ENCODE measurements at places on chromosomes 7 and 10. TPM values are rescaled to one million over a fixed set of nuclear protein-coding genes. Genes with fewer than 3 reads are reported as not detected.

Gene TMEM196
- not detected for total RNA-seq

Gene C10orf62
- not detected for total RNA-seq

GRCh38 chr7:47413526-47414341 lies 168.2 kb downstream of the TNS3 start:
- H3K27ac ChIP-seq, result no peak overlapping the region
- H3K4me3 ChIP-seq, result no peak overlapping the region
- DNase-seq, result no peak
- H3K36me3 ChIP-seq, result no peaks in the 10 kb centered on the region
- peaks cover 4% of the 10 kb centered on the region for H3K27me3 ChIP-seq

GRCh38 chr10:79361726-79362397 lies 14.6 kb downstream of the PPIF start:
- H3K4me3 ChIP-seq, result no peak overlapping the region
- H3K4me1 ChIP-seq, result peaks cover 18% of the 10 kb centered on the region
- peak overlapping the region; percentile 5 for H3K27ac ChIP-seq
- no peak for DNase-seq
- H3K36me3 ChIP-seq, result peaks cover 4% of the 10 kb centered on the region

Gene PRXL2A
- 1.5 TPM for total RNA-seq

DNA sequence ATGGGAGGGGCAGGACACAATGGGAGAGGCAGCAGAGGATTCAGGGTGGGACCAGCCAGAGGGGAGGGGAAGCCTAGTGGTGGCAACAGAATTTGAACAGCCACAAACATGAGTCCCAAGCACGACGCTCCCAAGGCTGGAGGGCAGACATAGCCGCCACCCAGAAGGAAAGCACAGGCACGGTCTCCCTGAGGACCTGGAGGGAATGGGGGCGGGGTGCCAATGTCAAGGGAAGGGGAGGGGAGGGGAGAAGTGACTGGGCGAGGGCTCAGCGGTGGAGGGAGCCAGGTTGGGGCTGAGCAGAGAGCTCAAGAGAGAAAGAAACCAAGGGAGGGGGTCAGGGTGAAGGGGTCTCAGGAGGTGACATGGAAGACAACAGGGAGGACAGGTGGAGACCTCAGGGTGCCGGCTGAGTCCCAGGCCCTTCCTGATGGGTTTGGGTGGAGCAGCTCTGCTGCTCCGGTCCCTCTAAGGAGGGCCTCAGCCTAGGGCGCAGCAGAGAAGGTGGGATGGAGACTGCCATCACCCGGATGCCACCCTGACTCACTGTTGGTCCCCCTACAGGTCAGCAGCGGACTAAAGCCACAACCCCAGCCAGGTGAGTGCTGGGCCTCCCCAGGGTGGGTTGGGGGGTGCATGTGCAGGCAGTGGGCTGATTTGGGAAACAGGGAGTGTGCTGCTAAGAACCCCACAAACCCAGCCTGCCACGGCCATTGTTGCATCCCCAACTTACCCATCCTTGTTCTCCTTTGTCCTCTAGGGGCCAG lies 24.2 kb downstream of the PILRA start:
- DNase-seq, result no peak
- H3K36me3 ChIP-seq, result no peaks in the 10 kb centered on the region
- peaks cover 21% of the 10 kb centered on the region for H3K4me1 ChIP-seq
- peaks cover 1% of the 10 kb centered on the region for H3K27me3 ChIP-seq
- no peak overlapping the region for H3K27ac ChIP-seq

Gene LHFPL3
- total RNA-seq, result not detected

- no peak overlapping the region for H3K27ac ChIP-seq
- H3K27me3 ChIP-seq, result peaks cover 80% of the 10 kb centered on the region
- no peak for DNase-seq
- H3K4me1 ChIP-seq, result no peaks in the 10 kb centered on the region
- H3K36me3 ChIP-seq, result peaks cover 3% of the 10 kb centered on the region
These were observed 7.8 kb upstream of the TBX20 start for GRCh38 chr7:35261476-35262285.

GRCh38 chr10:95741807-95742467 lies 14.0 kb upstream of the ENTPD1 start:
- no peak for DNase-seq
- H3K27ac ChIP-seq, result no peak overlapping the region
- no peaks in the 10 kb centered on the region for H3K36me3 ChIP-seq

GRCh38 chr10:84367256-84367655 lies 38.9 kb downstream of the CCSER2 start:
- H3K36me3 ChIP-seq, result peaks cover 3% of the 10 kb centered on the region
- H3K4me1 ChIP-seq, result peaks cover 40% of the 10 kb centered on the region
- H3K27ac ChIP-seq, result peak overlapping the region; percentile 59
- H3K27me3 ChIP-seq, result no peaks in the 10 kb centered on the region
- H3K4me3 ChIP-seq, result peak overlapping the region; percentile 45
- no peak for DNase-seq

DNA sequence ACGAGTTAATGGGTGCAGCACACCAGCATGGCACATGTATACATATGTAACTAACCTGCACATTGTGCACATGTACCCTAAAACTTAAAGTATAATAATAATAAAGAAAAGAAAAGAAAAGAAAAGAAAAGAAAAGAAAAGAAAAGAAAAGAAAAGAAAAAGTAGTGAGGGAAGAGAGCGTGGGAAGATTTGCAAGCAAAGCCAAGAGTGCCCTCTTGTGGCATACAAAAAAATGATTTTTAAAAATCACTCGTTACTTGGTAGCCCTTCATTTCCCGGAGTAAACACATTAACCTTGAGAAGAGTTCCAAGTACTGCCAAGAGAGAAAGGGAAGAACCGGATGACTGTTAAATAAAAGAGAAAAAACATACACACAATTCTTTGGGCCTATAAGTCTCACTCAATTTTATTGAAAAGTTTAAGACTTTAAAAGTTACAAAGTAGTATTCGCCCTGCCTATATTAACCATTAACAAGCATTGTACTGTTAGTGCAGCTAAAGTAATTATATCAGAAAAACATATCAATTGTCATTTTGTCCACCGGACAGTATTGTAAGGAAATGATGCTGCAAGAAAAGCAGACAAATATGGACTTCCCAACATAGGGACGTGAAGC lies 6.2 kb upstream of the CH25H start:
- H3K27ac ChIP-seq, result no peak overlapping the region
- H3K27me3 ChIP-seq, result peaks cover 23% of the 10 kb centered on the region
- H3K4me1 ChIP-seq, result peaks cover 6% of the 10 kb centered on the region
- DNase-seq, result no peak
- no peaks in the 10 kb centered on the region for H3K36me3 ChIP-seq
- no peak overlapping the region for H3K4me3 ChIP-seq

DNA sequence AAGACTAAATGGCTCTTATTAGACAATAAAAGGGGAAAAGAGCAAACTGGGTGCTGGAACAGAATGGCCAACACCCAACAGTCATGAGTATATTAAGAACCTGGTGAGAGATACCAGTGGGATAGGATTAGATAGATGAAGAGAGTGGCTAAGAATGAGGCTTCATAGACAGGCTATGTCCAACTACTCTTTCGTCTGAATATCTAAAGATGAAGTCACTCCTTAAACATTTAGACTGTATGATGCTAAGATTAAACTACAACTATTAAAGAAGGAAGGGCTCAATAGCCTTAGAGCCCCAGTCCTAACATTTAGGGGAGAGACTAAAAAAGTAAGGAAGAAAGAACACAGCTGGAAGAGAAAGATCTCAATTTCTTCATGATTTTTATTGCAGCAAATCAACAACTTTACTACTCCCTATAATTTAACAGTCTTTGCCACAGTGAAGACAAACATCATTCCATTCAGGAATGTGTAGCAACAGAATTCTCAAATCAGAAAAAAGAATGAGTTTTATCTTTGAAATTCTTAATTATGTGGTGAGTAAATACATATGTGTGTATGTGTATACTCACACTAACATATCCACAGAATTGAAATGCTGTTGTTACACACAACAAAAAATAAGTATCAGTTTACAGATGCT lies 45.6 kb downstream of the CACNA2D1 start:
- no peaks in the 10 kb centered on the region for H3K4me1 ChIP-seq
- DNase-seq, result no peak
- H3K27ac ChIP-seq, result no peak overlapping the region
- H3K27me3 ChIP-seq, result no peaks in the 10 kb centered on the region
- H3K36me3 ChIP-seq, result no peaks in the 10 kb centered on the region
- H3K4me3 ChIP-seq, result no peak overlapping the region

DNA sequence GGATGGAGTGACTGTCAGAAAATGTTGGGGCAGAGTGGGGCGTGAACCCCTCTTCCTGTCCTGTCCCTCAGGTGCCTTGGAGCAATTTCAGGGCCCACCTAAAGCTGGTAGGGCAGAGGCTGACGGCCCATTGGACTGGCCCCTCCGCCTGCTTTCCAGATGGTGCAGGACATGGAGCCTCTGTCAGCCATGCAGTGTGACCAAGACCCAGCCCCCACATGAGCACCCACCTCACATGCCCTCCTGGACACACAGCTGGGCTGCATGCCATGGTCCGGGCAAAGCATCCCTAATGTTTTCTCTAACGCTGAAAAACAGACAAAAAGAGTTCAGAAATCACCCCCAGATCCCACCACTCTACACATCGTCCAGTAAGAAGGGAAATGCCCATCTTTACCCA lies 51.3 kb upstream of the PSAP start:
- peaks cover 2% of the 10 kb centered on the region for H3K4me1 ChIP-seq
- H3K4me3 ChIP-seq, result no peak overlapping the region
- H3K36me3 ChIP-seq, result no peaks in the 10 kb centered on the region
- no peak overlapping the region for H3K27ac ChIP-seq

GRCh38 chr7:102913826-102914225 lies 1.0 kb downstream of the LRRC17 start:
- no peak overlapping the region for H3K27ac ChIP-seq
- H3K27me3 ChIP-seq, result peaks cover 11% of the 10 kb centered on the region
- peaks cover 3% of the 10 kb centered on the region for H3K36me3 ChIP-seq
- DNase-seq, result no peak
- no peaks in the 10 kb centered on the region for H3K4me1 ChIP-seq
- H3K4me3 ChIP-seq, result no peak overlapping the region

DNA sequence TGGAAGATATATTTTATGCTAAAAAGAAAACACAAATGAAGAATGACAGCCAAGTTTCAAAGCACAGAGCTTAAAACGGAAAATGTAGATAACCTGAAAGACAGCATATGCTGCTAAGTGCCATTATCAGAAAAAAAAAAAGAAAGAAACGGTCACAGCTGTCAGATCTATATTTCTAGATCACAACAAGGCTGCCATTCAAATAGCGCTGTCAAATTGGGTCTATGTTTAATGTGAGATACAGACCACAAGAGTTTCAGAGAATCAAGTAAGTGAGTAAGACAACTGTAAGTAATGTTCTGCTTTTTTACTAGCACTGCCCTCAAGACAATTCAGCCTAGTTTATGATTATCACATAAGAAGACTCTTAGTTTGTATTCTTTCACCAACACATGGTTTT lies 66.1 kb upstream of the RNF148 start:
- no peak for DNase-seq
- no peak overlapping the region for H3K4me3 ChIP-seq
- no peak overlapping the region for H3K27ac ChIP-seq
- no peaks in the 10 kb centered on the region for H3K27me3 ChIP-seq

DNA sequence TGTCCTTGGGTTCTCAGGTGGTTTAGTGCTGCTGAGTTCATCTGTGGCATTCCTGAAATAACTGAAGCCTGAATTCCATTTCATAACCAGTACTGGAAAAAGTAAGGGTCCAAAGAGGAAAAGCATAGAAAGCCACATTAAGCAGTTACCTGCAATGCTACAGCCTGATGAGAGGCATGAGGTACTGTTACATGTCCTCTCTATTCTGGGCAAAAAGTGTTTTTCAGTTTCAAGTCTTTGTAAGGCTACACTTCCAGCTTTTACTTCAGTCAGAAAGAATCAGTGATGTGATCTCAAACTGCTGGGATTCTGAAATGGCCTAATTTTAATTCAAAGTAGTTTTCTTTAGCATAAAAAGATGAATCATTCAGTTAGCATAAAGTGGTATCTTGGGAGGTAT lies 369.5 kb downstream of the PHF14 start:
- no peak for DNase-seq
- H3K27me3 ChIP-seq, result peaks cover 34% of the 10 kb centered on the region
- no peak overlapping the region for H3K4me3 ChIP-seq
- no peak overlapping the region for H3K27ac ChIP-seq
- H3K36me3 ChIP-seq, result no peaks in the 10 kb centered on the region

Gene PLEKHS1
- total RNA-seq, result not detected

Gene GDF10
- total RNA-seq, result 0.17 TPM

Gene CDCA7L
- 5.9 TPM for total RNA-seq

DNA sequence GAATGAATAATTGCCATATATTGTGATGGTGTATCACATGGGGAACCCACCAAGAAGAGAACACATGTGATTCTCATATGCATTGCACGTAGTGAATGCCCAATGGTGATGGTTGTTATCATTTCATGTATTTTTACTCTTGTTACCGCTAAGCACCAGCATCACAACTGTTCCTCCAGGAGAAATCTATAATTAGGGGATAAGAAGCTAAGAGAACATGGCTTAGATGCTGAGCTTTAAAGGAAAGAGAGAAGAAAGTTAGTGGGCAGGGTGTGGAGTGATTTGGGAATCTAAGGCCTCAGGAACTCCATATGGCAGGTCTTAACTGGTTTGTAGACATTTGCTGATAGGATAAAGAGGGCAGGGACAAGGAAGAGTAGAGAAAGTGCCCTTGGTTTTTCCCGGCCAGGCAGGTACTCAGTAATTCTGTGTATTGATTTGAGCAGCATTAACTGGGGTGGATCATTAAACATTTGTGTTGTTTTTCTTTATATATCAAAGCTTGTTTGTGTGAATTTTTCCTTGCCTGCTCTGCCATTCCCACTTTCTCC lies 145.9 kb downstream of the LRRC4 start:
- H3K27me3 ChIP-seq, result no peaks in the 10 kb centered on the region
- DNase-seq, result no peak
- no peak overlapping the region for H3K27ac ChIP-seq
- H3K4me1 ChIP-seq, result peaks cover 19% of the 10 kb centered on the region

Gene PRF1
- total RNA-seq, result 18.0 TPM

DNA sequence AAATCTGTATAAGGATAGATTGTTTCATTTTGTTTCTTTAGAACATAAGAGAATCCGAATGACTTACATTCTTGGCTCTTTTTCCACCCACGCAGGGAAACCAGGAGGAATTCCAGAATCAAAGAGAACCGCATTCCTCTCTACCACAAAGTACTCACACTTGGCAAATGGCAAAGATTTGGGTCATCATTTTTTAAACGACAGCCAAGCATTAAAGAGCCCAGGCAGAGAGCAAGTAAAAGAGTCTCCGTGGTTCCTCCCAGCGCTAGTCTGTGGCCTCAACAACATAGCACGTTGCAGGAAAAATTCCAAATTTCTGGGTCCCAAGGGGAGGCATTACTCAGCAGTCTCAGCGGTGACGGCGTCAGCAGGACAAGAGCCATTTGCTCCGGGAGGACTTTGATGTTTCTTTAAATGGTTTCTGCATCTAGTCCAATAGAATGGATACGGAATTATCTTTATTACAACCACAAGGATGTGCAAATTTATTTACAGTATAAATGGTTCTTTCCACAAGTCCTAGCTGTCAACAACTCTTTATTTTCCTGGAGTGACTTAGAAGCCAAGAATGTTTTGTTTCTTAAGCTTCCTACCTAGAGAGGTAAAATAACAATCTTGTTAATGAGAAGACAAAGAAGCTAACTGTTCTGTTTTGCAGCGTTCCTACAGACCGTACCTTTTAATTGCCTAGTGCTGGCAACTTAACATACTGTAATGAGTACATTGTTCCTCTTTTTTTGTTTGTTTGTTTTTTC lies 232.5 kb downstream of the SKIDA1 start:
- no peak overlapping the region for H3K27ac ChIP-seq
- H3K36me3 ChIP-seq, result no peaks in the 10 kb centered on the region
- no peak for DNase-seq

Gene PNLIPRP2
- not detected for total RNA-seq
